Urinary bladder (tissue), 4 donors: ENCODE measurements at places on chromosomes 6 and 20.

DNA sequence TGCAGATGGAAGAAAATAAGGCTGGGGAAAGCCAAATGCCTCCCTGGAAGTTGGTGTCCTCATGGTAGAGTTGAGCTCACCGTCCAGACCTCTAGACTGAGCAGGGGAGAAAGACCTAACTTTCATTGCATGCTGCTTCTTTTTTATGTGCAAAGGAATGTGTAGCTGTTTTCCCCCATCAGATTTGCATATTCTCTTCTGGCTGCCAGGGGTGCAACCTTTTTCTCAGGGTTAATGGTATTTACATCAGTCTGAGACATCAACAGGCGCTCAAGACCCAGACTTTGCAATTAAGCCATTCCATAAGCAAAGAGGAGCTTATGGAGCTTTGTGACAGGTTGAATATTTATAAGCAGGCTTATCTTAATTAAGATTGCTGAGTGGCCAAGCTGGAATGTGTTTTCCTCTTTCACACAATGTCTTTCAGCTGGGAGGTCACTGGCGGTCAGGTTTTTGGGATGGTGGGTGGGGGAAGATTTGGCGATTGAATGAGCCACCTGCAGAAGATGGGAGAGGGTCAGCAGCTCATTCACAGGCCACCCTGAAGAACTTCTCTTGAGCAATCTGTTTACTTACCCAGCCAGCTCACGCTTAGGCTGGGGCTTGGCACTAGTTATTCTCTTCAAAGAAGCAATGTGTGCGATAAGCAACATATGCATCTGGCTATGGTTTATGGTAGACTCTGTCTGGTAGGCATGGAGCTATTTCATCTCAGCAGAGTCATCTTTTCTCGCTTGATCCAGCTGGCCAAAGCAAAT is 88.6 kb downstream of the SCP2D1 start:
- DNase-seq: no peak

DNA sequence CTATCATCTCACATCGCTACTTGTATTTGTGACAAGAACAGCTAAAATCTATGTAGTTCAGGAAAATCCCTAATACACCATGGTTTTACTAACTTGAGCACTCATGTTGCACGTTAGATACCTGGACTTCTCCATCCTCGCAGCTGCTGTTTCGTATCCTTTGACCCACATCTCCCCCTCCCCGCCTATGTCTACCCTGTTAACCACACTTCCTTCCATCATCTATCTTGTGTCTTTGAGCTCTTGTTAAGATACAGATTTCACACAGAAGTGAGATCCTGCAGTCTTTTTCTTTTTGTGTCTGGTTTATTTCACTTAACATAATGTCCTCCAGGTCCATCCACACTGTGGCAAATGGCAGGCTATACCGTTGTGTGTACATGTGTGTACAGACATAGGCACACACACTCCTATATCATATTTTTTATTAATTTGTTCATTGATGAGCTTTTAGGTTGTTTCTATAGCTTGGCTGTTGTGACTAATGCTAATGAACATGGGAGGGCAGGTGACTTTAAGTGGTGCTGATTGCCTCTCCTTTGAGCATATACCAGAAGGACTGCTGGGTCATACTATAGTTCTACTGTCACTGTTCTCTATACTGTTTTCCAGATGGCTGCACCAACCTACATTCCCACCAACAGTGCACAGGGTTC is 117.8 kb downstream of the WDR27 start:
- DNase-seq: no peak

- no peak for DNase-seq
Measured at GRCh38 chr6:160810238-160810637, 108.2 kb downstream of the PLG start.

DNA sequence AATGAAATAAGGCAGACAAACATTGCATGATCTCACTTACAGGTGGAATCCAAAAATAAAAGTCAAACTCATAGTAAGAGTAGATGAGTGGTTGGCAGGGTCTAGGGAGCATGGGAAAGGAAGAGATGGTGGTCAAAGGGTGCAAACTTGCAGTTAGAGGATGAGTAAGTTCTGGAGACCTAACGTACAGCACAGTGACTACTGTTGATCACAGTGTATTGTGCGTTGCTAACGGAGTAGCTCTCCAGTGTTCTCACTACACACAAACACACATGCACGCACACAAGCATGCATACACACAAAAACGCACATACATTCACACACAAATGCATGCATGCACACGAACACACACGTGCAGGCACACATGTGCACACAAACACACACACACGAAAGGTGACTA is 54.9 kb downstream of the LY86 start:
- no peak for DNase-seq

DNA sequence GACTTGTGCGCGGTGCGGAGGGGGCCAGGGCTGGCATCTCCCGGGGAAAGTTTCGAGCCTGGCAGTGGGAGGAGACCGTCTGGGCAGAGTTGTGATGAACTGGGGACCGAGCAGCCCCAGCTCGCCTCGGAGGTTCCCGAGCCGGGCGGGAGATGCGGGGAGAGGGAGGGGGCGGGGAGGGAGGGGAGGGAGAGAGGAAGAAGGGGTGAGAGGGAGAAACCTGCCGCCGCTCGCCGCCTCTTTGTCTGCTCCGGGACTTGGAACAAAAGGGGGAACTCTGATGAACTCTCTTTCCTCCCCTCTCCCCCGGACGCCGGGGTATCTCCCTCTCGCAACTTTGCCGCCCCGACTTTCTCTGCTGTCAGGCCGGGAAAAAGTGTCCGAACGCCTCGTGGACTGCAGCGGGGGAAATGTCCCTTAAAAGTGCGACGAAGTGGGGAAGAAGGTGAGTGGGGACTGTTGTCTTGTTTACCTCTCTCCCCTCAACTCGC is 72.7 kb downstream of the SOX4 start:
- DNase-seq: no peak

GRCh38 chr6:111951497-111952085 is 78.3 kb upstream of the FYN start:
- no peak for DNase-seq

DNA sequence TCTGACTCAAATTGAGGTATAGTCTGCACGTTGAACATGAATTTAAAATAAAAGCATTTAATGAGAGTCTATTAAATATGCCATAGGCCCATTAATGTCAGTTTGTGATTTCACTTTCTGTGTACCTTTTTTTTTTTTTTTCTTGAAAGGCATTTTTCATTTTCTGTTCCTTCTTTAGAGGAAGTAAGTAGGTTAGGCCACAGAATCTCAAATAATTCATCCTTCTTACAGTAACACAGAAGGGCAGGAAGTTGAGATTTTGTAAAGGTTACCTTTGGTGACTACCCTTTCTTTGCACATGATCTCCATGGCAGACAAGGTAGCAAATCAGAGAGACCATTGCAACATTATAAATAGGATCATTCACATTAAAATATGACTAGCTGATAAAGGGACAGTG is 9.6 kb downstream of the L3MBTL3 start:
- DNase-seq: no peak

GRCh38 chr6:25958700-25959162 is 3.9 kb upstream of the TRIM38 start:
- DNase-seq: no peak

DNA sequence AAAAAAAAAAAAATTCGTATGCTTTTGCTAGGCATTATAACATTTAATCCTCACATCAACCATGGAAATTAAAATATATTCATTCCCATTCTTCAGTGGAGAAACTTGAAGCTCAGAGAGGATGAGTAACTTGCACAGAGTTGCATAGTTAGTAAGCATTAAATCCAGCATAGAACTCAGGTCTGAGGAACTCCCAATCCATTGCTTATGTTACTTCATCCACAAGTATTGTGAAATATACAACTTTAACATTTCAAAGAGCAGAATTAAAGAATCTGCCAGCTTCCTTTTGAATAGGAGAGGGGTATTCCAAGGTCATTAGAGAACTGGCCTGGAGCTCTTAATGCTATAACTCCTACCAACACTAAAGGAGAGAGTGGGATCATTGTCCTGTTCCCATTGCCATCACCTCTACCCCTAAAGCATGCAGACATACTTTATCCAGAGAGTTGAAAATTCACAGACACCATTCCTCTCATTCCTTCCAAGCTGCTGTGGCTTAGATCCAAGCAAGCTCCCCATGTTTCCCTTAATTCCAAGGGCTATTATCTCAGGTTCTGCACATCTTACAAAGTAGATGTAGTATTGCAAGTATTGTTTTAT is 91.9 kb downstream of the FLRT3 start:
- DNase-seq: no peak

- DNase-seq: no peak
Measured at GRCh38 chr6:99032396-99032795, 84.7 kb upstream of the FBXL4 start.

- DNase-seq: no peak
Measured at GRCh38 chr6:161949531-161949930, 675.7 kb upstream of the AGPAT4 start.

- no peak for DNase-seq
Measured at GRCh38 chr6:116136933-116137340, 11.0 kb upstream of the COL10A1 start.

DNA sequence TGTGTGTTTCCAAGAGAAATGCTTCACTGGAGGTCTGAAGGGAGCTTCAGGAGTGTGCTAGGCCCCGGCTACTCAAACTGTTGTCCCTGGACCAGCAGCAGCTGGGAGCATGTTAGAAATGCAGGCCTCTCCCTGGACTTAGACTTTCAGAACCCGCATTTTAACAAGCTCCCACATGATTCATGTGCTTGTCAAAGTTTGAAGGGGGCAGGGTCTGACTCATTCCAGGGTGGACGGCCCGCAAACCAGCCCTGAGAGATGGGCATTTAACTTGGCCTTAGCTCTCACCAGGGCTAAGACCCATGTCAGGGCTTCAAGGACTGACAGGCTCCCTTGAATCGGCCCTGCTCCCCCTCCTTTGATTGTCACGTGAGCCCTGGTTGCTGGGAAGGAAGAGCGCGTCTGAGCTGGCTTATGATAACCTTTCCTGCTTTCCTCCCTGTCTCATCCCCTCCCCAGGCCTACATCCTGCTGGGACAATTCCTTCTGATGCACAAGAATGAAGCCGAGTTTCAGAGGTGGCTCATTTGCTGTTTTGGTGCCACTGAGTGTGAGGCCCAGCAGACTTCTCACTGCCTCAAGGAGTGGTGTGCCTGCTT is 35.5 kb downstream of the BANF2 start:
- DNase-seq: no peak

DNA sequence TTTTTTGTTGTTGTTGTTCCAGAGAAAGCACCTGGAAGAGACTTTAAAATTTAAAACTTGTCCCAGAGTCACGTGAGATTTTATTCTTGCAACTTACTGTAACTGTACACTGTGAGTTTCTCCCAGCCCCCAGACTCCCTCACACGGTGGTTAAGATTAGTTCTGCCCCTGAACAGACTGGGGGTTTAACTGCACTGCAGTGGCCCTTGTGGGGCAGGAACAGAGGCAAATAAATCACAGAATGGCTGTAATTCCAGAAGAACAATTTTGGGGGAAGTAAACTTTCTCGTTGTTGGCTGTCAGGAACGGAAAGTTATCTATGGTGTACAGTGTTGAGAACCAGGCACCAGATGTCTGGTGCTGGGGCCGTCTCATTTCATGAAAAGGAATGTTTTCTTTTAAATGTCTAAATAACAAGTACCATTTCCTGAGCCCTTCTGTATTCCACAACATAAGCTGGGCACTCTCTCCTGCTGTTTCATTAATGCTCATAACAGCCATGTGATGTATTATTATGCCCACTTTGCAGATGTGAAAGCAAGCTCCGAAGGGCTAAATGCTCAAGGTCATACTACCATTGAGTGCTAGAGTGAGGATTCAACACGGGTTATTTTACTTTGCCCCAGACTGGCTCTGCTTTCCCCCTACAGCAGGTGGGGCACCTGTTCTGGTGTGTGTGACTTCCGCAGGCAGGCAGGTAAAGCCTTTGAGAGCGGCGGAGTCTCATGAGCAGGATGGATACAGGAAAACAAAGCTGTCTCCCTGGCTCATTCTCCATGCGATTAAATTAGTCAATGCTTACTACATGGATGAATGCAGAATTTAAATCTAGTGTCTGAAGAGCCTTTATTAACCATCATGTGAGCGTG is 30.5 kb downstream of the CNKSR3 start:
- no peak for DNase-seq

GRCh38 chr20:53972179-53972578 is 98.2 kb downstream of the BCAS1 start:
- no peak for DNase-seq

- no peak for DNase-seq
Measured at GRCh38 chr6:119728935-119729334, 379.4 kb upstream of the MAN1A1 start.

- DNase-seq: peak; percentile 67
Measured at GRCh38 chr6:16964553-16965499, 137.0 kb upstream of the STMND1 start.

GRCh38 chr6:79862126-79862525 is 85.2 kb downstream of the ELOVL4 start:
- no peak for DNase-seq

GRCh38 chr6:166604911-166605310 is 18.4 kb upstream of the RAMACL start:
- DNase-seq: no peak

- no peak for DNase-seq
Measured at GRCh38 chr20:53081916-53082863, 110.0 kb downstream of the TSHZ2 start.

DNA sequence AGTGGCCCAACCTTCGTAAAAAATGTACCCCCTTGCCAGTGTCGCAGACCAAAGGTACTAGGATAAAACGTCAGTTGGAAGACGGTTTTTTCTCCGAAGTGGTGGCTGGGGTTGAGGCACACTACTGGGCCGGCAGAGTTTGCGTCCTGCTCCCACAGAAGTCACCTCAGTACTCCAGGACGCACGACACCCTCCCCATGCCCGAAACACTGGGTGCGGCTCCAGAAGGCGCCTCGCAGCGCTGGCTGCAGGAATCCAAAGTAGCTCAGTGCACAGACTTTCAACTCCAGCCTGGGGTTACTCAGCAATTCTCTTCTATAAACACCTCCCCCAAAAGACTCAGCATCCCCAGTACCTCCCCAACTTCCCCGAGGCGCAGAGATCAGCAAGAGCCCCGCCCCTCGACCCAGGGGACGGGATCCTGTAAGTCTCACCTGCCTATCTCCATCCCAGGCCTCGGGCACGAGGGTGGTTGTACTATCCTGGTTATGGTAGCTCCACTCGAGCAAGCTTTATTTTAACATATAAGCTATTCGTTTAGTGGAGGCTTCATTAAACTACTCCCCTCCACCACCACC is 88.2 kb downstream of the ZFP64 start:
- DNase-seq: no peak

- DNase-seq: no peak
Measured at GRCh38 chr6:145420599-145420998, 314.7 kb downstream of the EPM2A start.

DNA sequence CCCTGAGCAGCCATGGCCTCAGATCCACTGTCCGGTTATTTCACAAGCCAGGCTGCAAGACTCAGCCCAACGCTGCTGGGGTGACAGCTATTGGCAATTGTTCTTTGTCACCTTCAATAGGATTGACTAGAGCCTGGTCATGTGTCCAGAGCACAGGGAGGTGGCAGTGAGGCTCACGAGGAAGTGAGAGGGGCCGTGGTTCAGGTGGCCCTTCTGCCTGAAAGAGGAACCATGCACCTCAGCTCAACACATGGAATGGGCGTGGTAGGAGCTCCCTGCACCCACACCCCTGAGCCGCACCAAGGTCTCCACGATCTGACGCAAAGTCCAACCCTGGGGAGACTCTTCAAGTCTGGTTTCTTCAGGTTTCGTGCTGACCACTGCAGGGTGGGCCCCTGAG is 184.8 kb upstream of the CDH4 start:
- no peak for DNase-seq

GRCh38 chr20:50805349-50805684 is 10.5 kb downstream of the BCAS4 start:
- DNase-seq: no peak

GRCh38 chr20:62355878-62356588 is 11.1 kb downstream of the LAMA5 start:
- DNase-seq: no peak

- DNase-seq: peak; percentile 76
Measured at GRCh38 chr6:142378138-142378875, 76.5 kb downstream of the ADGRG6 start.
